ENCODE measurements at places on chromosomes 2 and 18.

GRCh38 chr2:21195326-21195725, 71.6 kb downstream of the TDRD15 start:
- DNase-seq = no peak

DNA sequence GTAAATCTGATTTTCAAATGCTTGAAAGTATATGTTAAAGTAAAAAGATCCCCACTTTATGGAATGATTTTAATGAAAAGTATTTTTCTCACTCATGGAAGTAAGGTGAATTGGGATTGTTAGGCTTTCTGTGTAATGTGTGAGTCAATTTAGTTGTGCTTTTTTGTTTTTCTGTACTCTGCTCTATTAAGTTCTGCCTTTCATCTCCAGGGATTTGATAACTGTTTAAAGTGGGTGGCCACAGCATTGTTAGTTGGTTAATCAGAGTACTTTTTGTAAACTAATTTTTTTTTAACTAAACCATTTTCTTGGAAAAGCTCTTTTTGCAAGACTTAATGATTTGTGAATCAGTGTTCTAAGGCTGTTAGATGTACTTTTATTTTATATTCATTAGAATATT, 76.8 kb downstream of the ABI2 start:
- DNase-seq = no peak

DNA sequence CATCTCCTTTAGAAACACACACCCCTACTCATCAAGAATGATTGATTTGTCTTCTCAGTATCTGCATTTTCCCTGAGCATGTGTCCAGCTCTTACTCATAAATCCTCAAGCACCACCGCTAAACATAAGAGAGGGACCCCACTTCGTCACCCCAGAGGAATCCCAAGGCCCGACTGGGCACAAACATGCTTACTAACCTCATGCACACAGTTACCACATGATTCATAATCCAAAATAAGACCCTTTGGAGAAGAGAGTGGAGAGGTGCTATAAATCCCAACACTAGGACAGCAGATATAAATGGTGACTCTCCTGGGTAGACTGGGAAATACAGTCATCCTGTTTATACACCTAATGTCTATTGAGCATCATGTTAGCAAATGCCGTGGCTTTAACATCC, 843.2 kb upstream of the ID2 start:
- no peak for DNase-seq

DNA sequence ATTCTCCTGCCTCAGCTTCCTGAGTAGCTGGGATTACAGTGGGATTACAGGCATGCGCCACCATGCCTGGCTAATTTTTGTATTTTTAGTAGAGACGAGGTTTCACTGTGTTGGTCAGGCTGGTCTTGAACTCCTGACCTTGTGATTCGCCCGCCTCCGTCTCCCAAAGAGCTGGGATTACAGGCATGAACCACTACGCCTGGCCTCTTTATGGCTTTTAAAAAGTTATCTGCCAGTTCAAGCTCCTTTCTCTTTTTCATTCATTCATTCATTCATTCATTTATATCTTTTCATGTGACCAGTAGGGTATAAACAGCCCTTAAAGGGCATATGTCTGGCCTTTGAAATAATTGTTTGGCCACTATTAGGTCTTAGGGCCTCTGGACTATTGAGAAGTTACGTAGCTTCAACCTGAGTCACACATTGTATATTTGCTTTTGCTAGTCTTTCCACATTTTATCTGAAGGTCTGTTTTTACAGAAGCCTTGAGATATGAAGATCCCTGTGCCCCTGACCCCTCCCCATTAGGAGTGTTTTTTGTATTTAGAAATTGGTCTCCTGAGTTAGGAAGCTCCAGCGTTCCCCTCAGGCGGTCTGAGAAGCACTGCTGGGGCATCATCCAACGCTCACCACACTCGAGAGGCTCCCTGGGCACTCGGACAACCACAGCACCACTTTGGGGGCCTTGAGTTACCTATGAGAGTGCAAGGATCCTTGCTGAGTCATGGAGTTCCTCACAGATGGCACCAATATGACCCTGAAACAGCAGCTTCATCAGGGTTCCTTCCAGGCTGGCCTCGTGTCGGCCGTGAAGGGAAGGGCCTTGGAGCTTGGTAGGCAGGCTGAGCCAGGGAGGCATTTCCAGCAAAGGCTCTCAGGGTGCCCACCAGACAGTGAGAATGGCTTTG, 21.8 kb downstream of the FZD5 start:
- DNase-seq = no peak

GRCh38 chr2:100107906-100108647, 34.3 kb downstream of the AFF3 start:
- DNase-seq = no peak

GRCh38 chr2:29742656-29743055, 178.7 kb downstream of the ALK start:
- no peak for DNase-seq

GRCh38 chr2:65232636-65233035, 5.0 kb downstream of the ACTR2 start:
- no peak for DNase-seq

DNA sequence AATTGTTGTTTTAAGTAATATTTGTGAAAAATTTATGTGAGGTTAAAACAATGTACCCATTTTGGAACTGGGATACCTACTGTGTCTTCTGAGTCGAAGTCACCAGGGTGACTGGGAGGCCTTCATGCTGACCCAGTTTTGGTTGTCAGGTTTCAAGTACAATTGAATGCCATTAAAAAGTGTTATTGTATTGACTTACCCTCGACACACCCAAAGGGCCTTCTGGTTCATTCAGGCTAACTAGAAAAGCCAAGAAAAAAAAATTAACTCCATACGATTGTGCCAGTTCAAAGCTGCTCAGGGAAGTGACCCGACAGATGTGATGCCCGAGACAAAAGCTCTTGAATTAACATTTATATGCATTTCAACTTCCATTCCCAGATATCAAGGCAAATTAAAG, 190.0 kb downstream of the ST6GAL2 start:
- DNase-seq = no peak

Measured in natural killer cell treated with Interleukin-12 subunit alpha and Interleukin-12 subunit beta and Interleukin-15 and Interleukin-18, amount 100 ng/mL, for 72 hours (primary cell).